NCI-H1092 (cell line): ENCODE measurements at places on chromosomes 7 and 10.

DNA sequence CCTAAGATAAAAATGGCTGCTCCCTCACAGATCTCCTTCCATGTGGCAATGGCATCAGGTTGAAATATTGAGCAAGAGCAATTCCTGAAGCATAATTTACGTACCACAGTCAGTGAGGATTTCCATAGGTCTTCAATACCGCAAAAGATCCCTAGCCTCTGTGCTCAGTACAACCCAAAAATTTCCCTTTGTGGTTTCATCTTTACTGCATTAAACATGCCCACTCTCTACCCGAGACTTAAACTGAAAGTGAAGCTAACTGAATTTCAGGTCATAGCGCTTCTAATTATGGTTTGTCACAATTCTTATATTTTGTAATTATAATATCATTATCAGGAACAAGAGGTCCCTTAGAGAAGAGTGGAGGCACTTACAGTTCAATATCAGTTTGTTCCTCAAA lies 1071.1 kb downstream of the XPNPEP1 start:
- DNase-seq, result no peak

DNA sequence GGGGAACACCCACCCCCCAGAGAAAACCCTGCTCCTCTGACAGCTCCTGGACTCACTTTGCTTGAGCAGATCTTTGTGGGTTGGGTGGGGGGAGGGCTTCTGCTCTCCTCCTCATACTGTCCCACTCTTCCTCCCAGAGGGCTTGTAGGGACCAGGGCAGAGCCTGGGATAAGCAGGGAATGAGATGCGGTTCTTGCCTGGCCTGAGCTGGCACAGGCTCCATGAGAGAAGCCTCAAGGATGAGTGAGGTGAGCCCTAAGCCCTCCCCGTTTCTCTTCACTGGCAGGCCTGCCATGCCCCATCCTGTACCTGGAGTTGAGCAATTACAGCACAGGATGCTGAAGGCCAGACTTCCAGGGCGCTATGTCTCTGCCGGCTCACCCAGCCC lies 134.7 kb downstream of the ADAM12 start:
- DNase-seq, result no peak

GRCh38 chr10:644076-644942 lies 45.2 kb downstream of the DIP2C start:
- no peak for DNase-seq

GRCh38 chr10:6990891-6991290 lies 410.8 kb upstream of the PRKCQ start:
- DNase-seq, result no peak

DNA sequence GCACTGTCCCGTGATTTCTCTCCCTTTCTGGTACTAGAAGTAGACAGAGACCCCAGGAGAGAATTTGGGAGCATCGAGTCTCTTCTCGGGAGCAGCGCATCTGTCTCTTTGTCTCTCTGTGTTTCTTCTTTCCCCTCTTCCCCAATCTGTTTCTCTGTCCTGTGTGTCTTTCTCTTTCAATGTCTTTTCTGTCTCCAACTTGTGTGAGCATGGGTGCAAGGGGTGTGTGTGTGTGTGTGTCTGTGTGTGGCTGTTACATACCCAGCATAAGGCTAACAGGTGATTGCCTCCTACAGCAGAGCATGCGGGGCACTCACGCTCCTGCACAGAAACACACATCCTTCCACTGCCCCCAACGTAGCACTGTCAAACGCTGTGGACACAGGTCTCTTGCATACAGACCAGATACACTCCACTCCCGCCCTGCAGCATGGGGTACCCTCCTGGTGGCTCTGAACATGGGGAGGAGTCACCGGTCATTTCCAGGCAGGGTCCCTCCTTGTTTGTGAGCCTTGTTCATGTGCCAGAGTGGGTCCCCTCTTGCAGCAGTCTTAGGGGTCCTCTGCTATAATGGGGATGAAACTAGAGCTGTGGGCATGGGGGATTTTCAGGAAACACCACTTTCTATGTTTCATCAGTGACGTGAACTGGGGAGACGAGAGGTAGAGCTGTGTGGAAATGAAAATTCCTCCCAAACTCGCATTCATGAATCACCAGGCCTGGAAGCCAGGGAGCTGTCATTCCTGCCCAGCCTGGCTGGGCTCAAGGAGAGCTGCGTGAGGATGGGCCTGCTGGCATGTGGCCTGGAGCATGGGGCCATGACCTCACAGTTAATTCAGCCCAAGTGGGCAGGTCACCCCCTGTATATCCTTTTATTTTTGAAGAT lies 980 bp downstream of the ADAMTS14 start:
- DNase-seq, result no peak

GRCh38 chr10:6195376-6195775 lies 7.4 kb upstream of the PFKFB3 start:
- DNase-seq, result no peak

GRCh38 chr7:112138325-112138852 lies 67.8 kb downstream of the DOCK4 start:
- no peak for DNase-seq

DNA sequence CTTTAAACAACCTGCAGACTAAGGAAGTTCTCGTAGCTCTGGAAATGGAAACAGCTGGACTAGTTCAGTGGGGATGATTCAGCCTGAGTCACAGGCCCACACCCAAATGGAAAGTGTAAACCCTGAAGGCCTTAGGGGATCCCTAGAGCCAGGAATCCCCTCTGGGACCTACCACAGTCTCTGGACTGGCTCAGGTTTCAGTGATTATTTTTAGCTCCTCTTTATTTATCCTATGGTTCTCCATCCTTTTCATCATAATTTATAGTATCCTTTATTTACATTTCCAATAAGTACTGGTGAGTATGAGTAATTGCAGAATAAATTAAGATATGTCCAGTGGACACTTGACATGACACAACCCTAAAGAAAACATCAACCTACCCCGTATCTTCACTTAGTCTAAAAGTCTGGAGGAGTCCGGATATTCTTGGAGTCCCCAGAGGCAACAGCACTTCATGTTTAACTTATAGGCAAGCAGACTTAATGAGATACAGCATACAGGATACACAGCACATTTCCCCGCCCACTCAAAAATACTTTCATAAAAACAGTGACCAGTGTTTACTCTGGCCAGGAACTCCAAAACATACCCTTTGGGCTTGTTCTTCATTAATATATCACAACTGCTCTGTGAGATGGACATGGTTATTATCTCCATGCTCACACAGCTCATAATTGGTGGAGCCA lies 28.4 kb upstream of the SEMA3E start:
- no peak for DNase-seq

- DNase-seq, result no peak
Observed at GRCh38 chr7:27329909-27330308, 87.3 kb downstream of the EVX1 start.

DNA sequence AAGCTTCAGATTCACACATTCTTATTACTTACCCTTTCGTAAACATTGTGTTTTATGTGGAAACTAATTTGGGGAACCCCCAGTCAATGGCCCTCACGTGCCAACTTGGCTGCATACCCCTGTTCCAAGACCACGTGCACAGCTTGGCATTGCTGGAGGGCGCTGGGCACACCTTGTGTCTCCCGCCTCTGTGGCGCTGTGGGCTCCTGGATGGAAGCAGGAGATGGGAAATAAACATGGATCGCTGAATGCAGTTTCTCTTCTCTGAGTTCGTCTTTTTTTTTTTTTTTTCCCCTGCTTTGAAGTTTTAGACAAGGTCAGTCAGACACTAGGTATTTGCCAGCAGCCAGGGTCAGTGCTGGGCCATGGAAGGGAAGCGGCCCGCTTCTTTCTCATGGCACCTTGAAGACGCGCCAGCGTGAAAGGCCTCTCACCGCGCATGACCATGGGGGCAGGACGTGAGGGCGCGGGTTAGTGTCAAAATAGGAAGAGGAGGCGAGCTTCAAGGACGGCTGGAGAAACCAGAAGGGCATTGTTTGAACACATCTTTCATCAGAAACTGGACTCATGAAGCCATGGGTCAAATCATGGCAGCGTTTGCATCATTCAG lies 27.3 kb downstream of the BNIP3 start:
- DNase-seq, result no peak

- no peak for DNase-seq
Observed at GRCh38 chr7:10560497-10560896, 413.2 kb upstream of the PHF14 start.

GRCh38 chr10:58653139-58653538 lies 140.5 kb downstream of the BICC1 start:
- no peak for DNase-seq

GRCh38 chr7:154302380-154302779 lies 250.2 kb downstream of the DPP6 start:
- DNase-seq, result no peak

DNA sequence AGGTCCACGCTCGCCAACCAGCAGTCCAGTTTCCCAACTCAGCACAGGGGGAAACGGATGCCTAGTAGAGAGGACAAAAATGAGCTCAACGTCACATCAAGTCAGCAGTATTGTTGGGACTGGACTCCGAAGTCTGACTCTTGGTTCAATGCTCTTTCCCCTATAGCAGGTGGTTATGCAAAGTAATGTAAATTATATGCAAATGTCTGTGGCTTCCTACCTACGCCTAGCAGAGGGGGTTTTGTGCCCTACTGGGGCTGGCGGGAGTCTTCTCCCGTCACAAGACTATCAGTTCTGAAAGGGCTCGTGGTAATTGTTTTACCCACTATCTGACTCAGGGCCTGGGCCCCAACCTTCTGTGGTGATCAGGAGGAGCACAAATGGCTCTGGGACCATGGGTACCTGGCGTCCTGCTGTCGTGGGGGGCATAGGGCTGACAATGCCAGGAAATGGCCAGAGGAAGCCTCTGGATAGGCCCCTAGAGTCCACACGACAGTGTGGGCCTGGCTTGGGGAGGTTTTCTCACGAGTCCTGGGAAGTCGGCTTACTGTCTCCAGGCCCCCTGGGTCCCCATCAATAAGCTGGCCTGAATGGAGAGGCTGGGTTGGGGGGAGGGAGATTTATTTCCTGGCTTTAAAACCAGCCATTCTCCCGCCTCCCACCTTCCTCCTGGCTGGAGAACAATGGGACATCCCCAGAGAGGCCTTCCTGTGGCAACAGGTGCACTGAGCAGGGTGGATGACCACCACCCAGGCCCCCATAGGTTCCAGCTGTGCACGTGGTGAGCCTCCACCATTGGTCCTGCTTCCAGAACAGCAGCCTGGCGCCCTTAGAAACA lies 41.8 kb downstream of the UNC5B start:
- DNase-seq, result no peak

DNA sequence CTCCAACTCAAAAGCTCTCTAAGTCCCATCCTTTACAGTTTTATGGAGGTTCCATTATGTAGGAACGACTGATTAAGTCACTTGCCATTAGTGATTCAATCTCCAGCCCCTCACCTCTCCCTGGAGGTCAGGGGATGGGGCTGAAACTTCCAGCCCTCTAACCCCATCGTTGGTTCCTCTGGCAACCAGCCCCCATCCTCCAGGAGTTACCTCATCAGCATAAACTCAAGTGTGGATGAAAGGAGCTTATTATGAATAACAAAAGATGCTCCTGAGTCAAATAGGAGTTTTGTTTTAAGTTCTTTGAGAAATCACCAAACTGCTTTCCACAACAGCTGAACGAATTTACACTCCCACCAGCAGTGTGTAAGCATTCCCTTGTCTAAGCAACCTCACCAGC lies 494.3 kb upstream of the AUTS2 start:
- DNase-seq, result no peak

DNA sequence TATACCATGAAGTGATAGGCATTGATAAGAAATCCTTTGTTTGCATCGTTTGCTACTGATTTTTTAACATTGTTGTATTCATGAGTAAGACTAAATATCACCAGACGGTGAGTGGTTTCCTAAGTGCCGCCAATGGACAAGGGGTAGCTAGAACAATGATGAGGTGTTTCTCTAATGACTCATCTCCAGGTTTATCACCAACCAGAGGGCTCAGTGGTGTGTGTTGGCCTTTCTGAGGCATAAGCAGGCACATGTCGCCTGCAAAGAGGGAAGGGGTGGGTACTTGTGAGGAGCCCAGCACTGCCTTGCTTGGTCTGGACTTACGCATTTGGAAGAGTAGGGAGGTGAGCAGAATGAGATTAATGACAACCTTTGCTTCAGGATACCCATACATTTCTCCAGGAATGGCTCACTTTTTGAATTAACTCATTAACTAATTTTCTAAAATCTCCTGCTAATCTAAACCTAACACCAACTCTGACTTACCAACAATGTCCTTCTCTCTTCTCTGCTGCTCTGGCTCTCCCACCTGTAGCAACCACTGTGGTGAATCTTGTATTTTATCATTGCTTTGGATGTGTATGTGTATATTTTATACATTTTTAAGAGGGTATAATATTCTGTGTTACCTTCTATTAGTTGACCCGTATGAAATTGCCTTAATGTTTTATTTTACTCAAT lies 722.6 kb downstream of the GRID1 start:
- no peak for DNase-seq

- DNase-seq, result no peak
Observed at GRCh38 chr10:71761541-71762113, 11.7 kb downstream of the VSIR start.

DNA sequence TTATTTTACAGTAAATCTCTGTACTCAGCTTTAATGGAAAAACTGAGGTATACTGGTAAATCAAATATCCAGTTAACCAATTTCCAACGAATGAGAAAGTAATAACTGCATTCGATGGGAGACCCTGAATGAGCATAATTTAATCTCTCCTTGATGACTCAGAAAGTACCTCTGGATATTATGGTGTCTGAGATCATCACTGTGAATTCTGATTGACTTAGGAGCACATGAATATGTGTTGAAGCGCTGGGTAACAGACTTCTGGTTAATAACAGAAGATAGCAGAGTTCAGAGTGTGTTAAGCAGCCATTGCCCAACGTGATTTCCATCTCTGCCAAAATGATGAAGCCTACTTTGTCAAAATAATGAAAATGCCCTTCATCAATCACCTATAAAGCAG lies 116.6 kb downstream of the NRP1 start:
- no peak for DNase-seq

- no peak for DNase-seq
Observed at GRCh38 chr7:151895631-151896031, 18.7 kb upstream of the PRKAG2 start.

DNA sequence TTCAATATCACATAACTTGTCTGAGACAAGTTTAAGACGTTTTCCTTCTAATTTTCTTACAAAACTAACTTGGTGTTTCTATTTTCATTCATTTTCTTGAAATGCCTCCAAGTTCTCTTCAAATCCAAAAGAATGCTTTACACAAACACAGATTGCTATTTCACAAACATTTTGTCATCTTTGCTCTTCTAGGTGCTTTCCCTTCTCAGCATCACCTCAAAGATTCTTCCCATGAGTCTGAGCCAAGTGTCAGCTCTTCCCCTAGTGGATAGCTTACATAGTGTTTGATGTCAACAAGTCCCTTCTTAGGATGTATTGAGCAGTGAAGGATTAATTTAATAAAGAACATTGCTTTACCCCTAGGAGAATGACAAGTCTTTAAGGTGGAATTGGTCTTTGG lies 38.1 kb upstream of the SEMA3A start:
- no peak for DNase-seq
